ENCODE measurements at places on chromosomes 12 and 14.

- peaks cover 24% of the 10 kb centered on the region for H3K4me1 ChIP-seq
- H3K27me3 ChIP-seq, result no peaks in the 10 kb centered on the region
- DNase-seq, result no peak
- no peaks in the 10 kb centered on the region for H3K36me3 ChIP-seq
These were observed 25.5 kb downstream of the GCH1 start for GRCh38 chr14:54877015-54877702.

GRCh38 chr12:127431594-127431993 is 835.4 kb upstream of the TMEM132C start:
- no peak overlapping the region for H3K4me3 ChIP-seq
- no peaks in the 10 kb centered on the region for H3K4me1 ChIP-seq
- H3K27me3 ChIP-seq, result no peaks in the 10 kb centered on the region
- no peak for DNase-seq
- no peaks in the 10 kb centered on the region for H3K36me3 ChIP-seq

- no peak overlapping the region for H3K4me3 ChIP-seq
- no peaks in the 10 kb centered on the region for H3K27me3 ChIP-seq
- no peaks in the 10 kb centered on the region for H3K36me3 ChIP-seq
- peaks cover 35% of the 10 kb centered on the region for H3K4me1 ChIP-seq
- no peak overlapping the region for H3K27ac ChIP-seq
These were observed 30.4 kb downstream of the CHST11 start for GRCh38 chr12:104486943-104487819.

DNA sequence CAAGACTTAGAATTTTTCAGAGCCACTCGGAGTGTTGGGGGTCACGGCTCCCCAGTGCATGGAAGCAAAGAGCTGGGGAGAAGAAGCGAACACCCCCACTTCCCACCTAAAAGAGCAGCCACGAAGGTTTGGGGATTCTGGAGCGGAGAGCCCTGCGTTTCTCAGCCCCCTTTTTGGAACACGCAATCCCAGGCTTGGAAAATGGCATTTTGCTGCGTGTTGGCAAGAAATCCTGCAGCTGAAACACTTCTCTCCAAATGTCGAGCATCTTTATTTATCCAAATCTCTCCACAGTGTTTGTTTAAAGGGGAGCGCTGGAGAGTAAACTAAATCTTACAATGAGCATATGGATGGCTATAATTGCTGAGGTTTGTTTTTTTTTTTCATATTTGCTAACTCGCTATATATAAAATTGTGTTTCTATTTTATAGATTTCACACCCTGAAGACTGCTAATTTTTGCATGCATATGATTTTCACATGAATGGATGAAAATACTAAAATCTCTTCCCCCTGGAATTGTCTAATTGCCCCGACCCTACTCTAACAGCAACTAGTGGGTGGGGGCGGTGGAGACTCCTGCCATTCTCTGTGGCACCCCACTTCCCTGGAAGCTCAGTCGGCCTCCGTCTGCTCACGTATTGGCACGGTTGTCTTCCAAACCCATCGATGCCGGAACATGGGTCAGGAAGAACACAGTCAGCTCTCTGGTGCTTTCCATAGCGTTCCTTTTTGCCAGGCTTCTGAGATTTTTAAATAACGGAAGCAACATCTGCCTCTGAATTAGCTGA is 120.5 kb downstream of the GCH1 start:
- DNase-seq, result no peak
- peak overlapping the region; percentile 7 for H3K27ac ChIP-seq
- no peak overlapping the region for H3K4me3 ChIP-seq
- peaks cover 18% of the 10 kb centered on the region for H3K4me1 ChIP-seq
- H3K36me3 ChIP-seq, result peaks cover 5% of the 10 kb centered on the region
- no peaks in the 10 kb centered on the region for H3K27me3 ChIP-seq

- H3K27me3 ChIP-seq, result peaks cover 4% of the 10 kb centered on the region
- no peak overlapping the region for H3K27ac ChIP-seq
- no peak overlapping the region for H3K4me3 ChIP-seq
- H3K36me3 ChIP-seq, result no peaks in the 10 kb centered on the region
- DNase-seq, result no peak
These were observed 160.1 kb downstream of the NUAK1 start for GRCh38 chr12:105978686-105979085.

- H3K27me3 ChIP-seq, result no peaks in the 10 kb centered on the region
- peaks cover 22% of the 10 kb centered on the region for H3K4me1 ChIP-seq
- no peak for DNase-seq
- no peak overlapping the region for H3K4me3 ChIP-seq
- no peak overlapping the region for H3K27ac ChIP-seq
These were observed 14.1 kb upstream of the NUMB start for GRCh38 chr14:73472185-73473114.

GRCh38 chr12:94980577-94980976 is 22.9 kb downstream of the NDUFA12 start:
- no peak overlapping the region for H3K27ac ChIP-seq
- H3K4me3 ChIP-seq, result no peak overlapping the region
- peaks cover 22% of the 10 kb centered on the region for H3K36me3 ChIP-seq
- no peak for DNase-seq
- no peaks in the 10 kb centered on the region for H3K4me1 ChIP-seq
- H3K27me3 ChIP-seq, result no peaks in the 10 kb centered on the region
